HS-27A (cell line): ENCODE measurements at places on chromosomes 2 and 18.

GRCh38 chr2:210527286-210527685 is 29.1 kb upstream of the CPS1 start:
- no peak for DNase-seq

GRCh38 chr2:220847006-220847405 is 725.1 kb downstream of the EPHA4 start:
- DNase-seq: no peak

- DNase-seq: no peak
Measured at GRCh38 chr2:119678021-119678656, 862 bp upstream of the TMEM177 start.

DNA sequence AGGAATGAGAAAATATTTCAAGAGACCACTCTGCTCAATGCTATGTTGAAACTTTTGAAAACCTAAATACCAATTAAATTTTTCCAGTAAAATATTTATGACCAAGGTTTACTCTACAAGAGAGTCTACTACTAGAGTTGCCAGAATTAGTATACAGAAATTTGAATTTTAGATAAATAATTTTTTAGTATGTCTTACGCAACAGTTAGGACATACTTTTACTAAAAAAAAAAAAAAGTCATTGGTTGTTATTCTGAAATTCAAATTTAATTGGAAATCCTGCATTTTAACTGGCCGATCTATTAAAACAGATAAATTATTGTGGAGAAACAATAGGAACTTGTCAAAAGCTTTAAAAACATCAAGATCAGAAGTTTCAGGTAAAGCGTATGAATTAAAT is 49.1 kb upstream of the TMEM200C start:
- no peak for DNase-seq

- peak; percentile 5 for DNase-seq
Measured at GRCh38 chr2:30421604-30422443, 25.2 kb upstream of the LCLAT1 start.

DNA sequence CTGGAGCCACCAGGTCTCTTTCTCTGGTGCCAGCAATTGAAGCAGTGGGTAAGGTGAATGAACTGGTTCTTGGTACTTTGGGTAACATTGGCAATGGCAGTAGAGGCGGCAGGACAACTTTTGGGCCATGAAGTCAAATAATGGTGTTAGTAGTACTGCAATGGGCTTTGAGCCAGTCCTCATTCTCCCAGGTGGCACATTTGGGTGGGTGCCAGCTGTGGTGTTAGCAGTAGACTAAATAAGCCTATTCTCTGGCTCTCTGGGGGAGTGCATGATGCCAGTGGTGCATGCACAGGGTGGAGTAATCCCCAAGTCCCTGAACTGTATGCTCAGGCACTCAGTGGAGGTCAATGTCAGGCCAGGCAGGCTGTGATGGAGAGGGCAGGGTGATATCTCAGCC is 120.2 kb upstream of the LRRTM4 start:
- DNase-seq: no peak

DNA sequence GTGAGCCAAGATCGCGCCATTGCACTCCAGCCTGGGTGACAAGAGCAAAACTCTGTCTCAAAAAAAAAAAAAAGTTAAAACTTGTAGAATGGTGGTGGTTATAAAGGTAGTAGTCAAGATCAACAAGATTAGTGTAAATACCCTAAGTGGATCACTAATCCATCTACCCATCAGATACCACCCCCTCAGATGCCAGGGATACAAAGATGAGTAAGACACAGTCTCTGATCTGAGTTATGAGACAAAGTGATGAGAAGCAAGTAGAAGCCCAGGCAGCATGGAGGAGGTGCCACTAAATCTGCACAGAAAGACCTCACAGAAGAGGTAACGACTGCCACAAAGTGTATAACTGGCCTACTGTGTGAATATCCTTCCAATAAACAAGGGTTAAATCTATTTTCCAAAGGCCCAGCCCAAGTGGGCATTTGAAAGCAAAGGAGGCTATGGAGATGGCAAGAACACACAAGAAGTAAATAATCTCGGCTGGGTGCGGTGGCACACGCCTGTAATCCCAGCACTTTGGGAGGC is 20.2 kb downstream of the NFE2L2 start:
- no peak for DNase-seq

DNA sequence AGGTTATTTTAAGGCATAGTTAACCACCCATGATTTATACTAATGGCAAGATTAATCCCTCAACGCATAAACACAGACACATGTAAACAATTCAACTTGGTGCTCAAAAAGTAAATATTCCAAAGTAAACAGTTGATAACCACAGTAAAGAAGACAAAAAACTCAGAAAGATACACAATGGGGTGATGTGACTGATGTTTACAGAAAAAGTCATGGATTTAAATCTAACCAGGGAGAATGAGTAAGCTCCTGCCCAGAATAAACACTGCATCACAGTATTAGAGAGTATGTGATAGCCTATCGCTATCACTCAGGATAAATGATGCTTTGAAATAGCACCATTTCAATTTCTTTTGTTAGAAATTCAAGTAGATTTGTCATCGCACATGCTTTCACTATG is 49.3 kb downstream of the HIBCH start:
- no peak for DNase-seq

- DNase-seq: no peak
Measured at GRCh38 chr18:23487738-23488570, 15.4 kb upstream of the RMC1 start.

DNA sequence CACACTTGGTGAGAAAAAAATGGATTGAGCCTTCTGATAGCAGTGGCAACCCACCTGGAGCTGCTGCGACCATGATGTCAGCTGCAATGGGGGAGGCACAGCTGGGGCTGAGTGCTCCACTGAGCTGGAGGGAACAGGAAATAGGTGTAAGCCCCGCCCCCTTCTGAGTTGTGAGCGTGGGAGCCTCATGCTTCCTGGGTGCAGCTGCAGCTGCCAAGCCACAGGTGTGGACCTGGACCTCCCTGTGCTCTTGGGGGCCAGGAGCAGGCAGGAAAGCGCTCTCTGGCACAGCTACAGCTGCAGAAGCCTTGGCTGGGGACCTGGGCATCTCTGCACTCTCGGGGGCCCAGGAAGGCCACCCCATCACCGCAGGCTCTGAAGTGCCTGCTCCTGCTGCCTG is 970.6 kb downstream of the DCDC2C start:
- DNase-seq: no peak

DNA sequence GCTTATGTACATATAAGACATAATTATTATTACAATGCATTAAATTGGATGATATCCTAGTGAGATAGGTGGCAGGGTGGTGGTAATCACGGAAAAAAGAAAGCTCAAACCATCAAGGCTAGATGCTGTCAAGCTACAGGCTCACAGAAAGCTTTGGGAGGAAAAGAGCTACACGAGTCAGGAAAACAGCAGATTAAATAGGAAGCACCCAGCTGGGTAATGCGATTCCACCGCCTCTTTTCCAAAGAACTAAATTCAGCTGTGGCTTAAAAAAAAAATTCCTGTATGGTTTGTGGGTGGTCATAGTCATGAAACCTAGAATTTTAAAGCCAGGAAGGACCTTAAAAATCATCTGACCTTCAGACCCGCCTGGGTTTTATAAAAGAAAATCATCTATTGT is 23.7 kb upstream of the PTPN4 start:
- no peak for DNase-seq

DNA sequence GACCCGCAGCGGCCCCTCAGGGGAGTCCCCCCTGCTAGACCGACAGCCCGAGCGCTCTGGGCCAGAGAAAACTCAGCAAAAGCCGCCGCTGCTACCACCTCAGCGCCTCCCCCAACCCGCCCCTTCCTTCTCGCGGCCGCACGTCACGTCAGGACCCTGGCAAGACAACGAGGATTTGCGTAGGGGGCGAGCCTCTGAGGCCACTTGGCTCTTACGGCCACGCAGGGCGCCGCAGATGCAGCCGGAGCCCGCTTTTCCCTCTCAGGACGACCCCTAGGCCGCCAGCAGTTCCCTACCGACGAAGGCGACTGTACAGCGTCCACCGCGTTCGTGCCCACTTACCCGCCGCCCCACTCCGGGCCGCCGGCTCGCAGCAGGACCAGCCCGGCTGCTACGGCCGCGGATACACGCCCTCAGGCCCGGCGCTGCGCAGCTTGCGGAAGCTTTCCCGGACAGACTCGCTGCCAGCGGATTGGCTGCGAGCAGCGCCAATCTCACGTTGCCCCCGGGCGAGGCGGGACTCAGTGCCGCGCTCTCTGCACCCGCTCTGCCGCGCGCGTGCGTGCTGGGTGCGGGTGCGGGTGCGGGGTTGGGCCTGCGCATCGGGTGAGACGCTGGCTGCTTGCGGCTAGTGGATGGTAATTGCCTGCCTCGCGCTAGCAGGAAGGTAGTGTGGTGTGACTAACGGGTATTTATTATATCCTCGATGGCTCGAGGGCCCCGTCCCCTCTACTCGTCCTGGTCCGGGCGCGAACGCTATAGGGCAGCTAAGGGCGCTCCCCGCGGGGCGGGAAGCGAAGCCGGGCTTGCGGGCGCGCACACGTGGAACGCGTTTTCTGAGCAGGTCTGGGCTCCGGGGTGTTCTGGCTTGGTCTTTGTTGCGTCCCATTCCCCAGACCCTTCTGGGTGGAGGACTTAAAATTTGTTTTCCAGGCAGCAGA is at the start of the genes ORMDL1 and PMS1:
Gene ORMDL1, minus strand, starts transcription at position 413 of the 941 bp plus-strand sequence. CDS start 1,744 bp downstream, outside the sequence.
Gene PMS1, plus strand, starts transcription at position 524 of the 941 bp plus-strand sequence. CDS start 7,360 bp downstream, outside the sequence.
- DNase-seq: peak; percentile 69

DNA sequence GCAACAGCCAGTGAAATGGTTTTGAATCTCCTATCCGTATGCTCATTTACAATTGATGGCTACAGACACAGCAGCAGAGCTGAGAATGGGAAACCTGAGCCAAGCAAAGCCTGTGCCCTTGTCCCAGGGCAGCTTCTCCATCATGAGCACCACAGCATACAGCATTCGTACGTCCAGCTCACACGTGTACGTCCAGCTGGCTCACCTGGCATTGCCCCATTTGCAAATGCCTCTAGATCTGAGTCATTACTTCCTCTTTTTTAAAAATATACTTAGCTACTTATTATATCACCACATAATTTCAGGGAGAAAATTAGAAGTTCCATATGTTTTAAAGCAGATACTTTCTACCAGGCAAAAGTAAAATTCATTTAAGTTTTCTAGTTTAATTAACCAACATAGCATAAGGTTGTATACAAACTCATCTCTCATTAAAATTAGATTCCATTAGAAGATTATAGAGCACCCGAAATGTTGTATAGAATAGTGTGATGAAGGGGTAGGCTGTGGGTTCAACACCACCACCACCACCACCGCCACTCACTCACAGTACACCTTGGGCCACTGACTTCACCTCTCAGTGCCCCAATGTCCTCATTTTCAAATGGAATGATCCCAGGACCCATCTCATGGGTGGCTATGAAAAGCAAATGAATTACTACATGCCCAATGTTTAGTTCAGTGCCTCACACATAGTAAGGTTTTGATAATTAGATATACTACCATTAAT is 31.4 kb upstream of the TMEM177 start:
- no peak for DNase-seq

DNA sequence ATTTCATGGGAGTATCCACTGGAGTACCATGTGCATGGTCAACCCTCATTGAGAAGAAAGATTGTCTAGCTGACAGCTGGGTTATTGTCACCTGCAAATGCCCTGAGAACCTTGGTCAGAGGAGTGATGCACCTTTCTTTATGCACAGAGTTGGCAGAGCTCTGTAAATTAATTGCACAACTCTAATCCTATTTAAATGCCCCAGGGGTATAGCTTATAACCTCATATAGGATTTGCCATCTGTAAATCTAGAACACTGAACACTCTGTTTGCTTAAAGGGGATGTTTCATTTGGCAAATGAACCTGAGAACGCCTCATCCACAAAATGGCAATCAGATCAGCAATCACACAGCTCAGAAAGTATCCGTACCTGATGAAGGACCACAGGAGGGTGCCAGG is 71.8 kb upstream of the SP5 start:
- DNase-seq: no peak

GRCh38 chr18:5052491-5052890 is 144.6 kb downstream of the AKAIN1 start:
- no peak for DNase-seq

DNA sequence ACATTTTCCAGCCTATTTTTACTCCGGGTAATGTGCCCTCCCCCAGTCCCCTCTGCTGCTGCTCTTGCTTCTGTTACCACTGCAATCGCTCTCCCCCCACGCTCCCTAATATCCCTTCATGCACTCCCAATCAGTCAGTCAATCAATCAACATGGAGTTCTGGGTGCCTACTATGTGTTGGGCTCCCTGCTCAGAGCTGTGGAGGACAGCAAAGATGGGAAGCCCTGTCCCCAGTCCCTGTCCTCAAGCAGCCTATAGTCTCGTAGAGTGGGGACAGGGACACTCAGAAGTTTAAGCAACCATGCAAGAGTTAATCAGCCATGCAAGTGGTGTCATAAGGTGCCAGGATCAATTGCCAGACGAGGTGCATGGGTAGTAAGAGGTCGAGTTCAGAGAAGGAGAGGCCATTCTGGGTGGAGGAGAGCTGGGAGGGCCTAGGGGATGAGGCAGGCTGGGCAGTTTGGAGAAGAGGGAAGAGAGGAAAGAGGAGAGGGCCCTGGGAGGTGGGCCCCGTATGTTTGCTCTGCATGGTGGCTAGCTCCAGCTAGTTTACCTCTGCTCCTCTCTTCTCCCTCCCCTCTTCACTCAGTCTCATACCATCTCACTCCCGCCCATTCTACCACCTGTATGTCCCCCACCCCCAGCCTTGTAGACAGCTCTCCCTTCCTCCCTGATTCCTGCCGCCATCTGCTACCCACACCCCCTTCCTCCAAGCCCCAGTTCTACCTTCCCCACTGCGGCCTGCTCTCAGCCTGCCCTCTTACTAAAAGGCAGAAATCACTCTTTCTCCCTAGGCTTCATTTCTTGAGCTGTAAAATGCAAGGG is 3.9 kb downstream of the ASIC4 start:
- no peak for DNase-seq

- no peak for DNase-seq
Measured at GRCh38 chr2:127911737-127912136, 26.0 kb upstream of the AMMECR1L start.

DNA sequence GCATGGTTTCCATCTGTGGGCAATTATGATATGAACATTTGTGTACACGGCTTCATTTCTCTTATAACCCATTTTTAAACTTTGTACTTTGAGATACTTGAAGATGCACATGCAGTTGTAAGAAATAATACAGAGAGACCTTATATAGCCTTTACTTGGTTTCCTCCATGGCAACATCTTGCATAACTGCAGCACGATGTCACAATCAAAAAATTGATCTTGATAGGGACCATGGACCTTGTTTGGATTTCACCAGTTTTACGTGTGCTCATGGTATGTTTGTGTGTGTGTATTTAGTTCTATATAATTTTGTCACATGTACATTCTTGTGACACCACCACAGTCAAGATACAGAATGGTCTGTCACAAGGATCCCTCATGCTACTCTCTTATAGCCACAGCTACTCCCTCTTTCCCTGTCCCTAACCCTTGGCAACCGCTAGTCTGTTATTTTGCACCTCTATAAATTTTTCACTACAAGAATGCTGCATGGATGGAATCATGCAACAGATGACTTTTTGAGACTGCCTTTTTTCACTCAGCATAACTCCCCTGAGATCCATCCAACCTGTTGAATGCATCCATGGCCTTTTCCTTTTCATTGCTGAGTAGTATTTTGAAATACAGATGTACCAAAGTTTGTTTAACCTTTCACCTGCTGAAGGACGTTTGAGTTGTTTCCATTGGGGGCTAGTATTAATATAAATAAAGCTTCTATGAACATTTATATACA is 19.4 kb upstream of the MLPH start:
- DNase-seq: no peak

GRCh38 chr2:215917953-215918620 is 95.3 kb downstream of the MREG start:
- DNase-seq: no peak
